ENCODE measurements at places on chromosomes 12 and 14.

- DNase-seq: no peak
These were observed 19.3 kb upstream of the ST8SIA1 start for GRCh38 chr12:22353615-22354325.

DNA sequence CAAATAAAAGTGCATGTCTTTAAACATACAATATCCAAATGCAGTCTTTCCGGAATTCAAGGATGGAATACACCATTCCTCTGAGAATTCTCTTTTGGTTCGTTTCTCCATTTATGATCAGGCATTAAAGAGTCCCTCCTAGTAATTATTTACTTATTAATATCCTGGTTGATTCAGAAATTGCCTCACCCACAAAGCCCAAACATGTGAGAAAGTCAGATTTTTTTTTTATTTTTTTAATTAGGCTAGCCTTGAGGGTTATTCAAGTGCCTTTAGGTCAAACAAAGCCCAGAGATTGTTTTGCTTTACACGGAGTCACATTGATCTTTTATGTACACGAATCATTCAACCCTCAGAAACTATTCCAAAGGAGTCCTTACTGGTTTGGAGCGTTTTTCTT, 6.4 kb upstream of the TSPAN8 start:
- DNase-seq: no peak

GRCh38 chr12:10700581-10700980, 22.5 kb downstream of the YBX3 start:
- no peak for DNase-seq

- DNase-seq: no peak
These were observed 30.3 kb downstream of the PPP2R5E start for GRCh38 chr14:63512861-63513260.

DNA sequence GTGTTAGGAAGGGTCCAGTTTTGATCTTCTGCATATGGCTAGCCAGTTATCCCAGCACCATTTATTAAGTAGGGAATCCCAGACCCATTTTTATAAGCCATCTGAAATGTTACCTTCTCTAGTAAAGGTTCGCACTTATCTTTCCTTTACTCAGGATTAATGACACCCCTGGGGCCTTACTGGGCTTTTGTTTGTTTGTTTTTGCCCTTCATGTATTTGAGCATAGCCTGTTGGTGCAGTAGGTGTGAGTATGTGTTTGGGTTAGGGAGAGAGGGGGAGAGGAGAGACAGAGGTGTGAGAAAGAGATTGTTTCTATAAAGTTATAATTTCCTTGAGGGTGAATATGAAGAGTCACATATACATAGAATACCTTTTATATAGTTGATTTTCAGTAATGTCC, 96.9 kb downstream of the AKAP6 start:
- DNase-seq: no peak

DNA sequence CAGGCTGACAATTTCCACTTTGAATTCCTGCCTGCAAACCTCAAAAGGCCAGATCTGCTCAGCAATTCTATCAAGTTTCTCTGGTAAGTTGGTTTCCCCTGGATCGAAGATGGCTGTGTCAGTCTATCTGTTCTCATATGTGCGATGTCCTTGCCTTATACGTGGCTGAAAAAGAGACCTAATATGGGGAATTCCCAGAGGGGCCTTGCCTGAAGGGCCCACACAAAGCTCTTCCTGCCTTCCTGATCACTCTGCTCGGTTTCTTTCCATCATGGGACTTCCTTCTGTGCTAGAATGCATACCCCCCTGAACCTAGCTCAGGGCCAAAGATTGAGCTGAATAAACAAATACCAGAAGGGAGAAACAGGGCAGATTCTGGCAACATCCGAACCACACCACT, 13.2 kb downstream of the TCL1B start:
- DNase-seq: no peak

- peak; percentile 42 for DNase-seq
These were observed 756 bp downstream of the LGR5 start for GRCh38 chr12:71440345-71440762.

DNA sequence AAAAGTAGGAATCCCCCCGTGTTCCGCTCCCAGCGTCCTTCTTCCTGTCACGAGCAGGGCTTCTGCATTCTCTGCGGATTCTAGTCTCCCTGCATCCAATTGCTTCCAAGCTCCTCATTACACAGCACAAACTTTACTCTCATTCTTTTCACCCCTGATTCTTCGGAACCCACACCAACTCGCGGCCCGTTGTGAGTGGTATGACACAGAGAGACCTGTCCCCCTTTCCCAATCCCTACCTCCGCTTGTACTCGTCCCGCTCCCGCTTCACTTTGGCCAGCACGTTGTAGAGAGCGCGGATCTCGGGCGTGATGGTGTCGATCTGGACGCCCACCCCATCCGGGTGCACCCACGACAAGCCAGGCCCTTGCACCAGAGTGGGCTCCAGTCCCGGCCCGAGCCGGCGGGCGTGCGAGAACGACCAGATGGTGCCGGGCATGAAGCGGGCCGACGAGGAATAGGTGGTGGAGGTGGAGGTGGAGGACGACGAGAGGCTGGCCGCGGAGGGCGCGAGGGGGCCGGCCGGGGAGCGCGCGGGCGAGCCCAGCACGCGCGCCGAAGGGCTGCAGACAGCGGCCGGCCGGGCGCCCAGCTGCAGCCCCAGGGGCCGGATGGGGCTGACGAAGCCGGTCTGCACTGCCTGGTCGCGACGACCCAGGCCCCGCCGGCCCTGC, 687 bp downstream of the IFFO1 start:
- no peak for DNase-seq

GRCh38 chr12:57621497-57622292, 10.5 kb downstream of the ARHGEF25 start:
- DNase-seq: no peak

- no peak for DNase-seq
These were observed 8.1 kb upstream of the STX2 start for GRCh38 chr12:130847112-130847511.

DNA sequence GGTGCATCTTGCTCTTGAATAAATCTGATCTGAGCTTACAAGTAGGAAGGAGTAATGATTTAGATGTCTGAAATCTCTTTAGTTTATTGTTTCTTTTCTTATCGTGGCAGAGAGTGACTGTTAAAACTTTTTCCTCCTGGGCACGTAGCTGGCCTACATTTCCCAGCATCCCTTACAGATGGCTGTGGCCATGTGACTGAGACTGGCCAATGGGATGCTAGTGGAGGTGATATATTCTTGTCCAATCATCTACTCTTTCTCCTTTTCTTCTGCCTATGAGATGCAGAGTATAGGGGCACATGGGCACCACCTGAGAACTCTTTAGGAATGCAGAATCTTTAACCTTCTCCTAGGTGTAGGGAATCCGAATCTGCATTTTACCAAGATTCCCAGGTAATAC, 237.3 kb downstream of the RGS6 start:
- no peak for DNase-seq

All from caudate nucleus (tissue), 63 donors.